ENCODE measurements at places on chromosomes 6 and 20. TPM values are rescaled to one million over a fixed set of nuclear protein-coding genes. Genes with fewer than 3 reads are reported as not detected.

Gene BTN1A1
- total RNA-seq: not detected

DNA sequence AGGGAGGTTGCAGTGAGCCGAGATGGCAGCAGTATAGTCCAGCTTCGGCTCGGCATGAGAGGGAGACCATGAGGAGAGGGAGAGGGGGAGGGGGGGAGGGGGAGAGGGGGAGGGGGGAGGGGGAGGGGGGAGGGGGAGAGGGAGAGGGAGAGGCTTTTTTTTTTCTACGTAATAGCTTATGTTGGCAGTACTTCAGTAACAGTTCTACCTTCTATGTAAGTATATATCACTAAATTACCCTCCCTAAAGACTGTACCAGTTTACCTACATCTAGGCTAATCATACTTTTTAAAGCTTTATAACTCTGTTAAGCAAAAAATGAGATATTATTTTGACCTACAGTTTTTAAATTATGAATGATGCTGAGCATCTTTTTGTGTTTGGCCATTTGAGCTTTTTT, 13.6 kb downstream of the TM9SF4 start:
- no peaks in the 10 kb centered on the region for H3K4me1 ChIP-seq
- no peak overlapping the region for H3K27ac ChIP-seq
- H3K4me3 ChIP-seq: no peak overlapping the region
- H3K36me3 ChIP-seq: no peaks in the 10 kb centered on the region

DNA sequence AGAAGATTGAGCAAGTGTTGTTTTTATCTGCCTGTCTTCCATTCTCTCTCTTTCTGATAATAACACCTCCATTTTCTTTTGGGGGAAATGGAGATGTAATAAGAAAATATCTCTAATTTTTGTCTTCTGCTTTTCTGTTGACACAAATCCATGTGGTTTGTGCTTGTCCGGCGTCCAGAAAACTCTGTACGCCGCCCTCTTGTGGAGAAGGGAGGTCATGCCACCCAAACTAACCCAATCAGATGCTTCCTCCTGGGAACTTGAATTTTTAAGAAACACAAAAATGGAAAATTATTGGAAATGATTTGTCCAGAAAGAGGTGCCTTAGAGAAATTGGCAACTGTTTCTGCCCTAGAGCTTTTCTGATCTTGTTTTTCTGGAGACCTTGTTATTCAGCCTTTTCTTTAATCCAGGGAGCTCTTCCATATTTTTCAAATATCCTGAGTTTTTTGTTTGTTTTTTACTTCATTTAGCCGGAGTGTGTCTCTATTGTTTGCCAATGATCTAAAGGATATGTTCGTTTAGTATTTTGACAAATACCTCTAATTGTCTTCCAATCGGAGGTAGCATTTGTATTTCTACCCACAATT, 17.8 kb upstream of the FNDC1 start:
- H3K4me3 ChIP-seq: no peak overlapping the region
- H3K27me3 ChIP-seq: no peaks in the 10 kb centered on the region
- H3K36me3 ChIP-seq: no peaks in the 10 kb centered on the region
- H3K4me1 ChIP-seq: no peaks in the 10 kb centered on the region

GRCh38 chr6:106894978-106895702, 79.4 kb downstream of the CD24 start:
- no peak for DNase-seq
- H3K36me3 ChIP-seq: no peaks in the 10 kb centered on the region
- no peak overlapping the region for H3K4me3 ChIP-seq
- no peaks in the 10 kb centered on the region for H3K27me3 ChIP-seq
- H3K27ac ChIP-seq: no peak overlapping the region
- no peaks in the 10 kb centered on the region for H3K4me1 ChIP-seq

Gene SLC22A1
- total RNA-seq: 4.4 TPM

DNA sequence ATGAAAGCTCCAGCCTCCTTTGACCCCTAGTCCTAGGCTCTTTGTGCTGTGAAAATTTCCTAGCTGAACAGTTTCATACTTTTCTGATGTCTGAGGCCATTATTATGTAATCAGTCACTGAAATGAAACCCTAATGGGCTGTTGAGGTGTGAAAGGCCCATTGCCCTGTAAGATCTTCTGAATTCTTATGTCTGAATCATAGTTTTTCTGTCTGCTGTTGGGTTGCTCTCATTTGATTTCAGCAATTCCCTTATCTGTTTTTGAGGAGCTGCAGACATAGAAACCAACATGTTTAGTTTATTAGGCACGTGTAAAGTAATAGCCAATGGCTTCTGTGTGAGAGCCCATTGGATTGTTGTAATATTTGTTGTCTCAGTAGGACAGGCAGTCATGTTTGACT, 118.1 kb downstream of the EYA4 start:
- no peaks in the 10 kb centered on the region for H3K27me3 ChIP-seq
- no peak overlapping the region for H3K27ac ChIP-seq
- no peak for DNase-seq
- H3K4me3 ChIP-seq: no peak overlapping the region
- no peaks in the 10 kb centered on the region for H3K36me3 ChIP-seq

DNA sequence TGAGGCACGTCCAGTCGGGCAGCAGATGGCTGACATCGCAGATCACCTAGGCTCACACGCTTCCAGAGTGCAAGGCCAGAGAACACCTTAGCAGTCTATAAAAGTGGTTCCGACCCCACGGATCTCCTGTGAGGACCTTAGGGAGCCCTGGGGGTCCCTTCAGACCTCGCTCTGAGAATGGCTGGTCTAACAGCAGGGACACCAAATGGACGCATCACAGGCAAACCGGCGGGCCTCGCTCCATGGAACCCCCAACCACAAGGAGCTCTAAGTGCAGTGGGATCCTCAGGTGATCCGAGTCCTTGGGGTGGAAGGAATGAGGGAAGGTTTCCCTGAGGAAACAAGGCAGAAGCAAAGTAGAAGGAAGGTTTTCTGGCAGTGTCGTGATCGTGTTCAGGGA, 135.4 kb downstream of the SMOC2 start:
- no peaks in the 10 kb centered on the region for H3K27me3 ChIP-seq
- H3K36me3 ChIP-seq: no peaks in the 10 kb centered on the region
- no peak for DNase-seq
- H3K4me1 ChIP-seq: no peaks in the 10 kb centered on the region
